Jurkat, Clone E6-1 (cell line): ENCODE measurements at places on chromosomes 7 and 10.

- no peak for DNase-seq
Observed at GRCh38 chr7:33142585-33142984, 13.2 kb downstream of the BBS9 start.

DNA sequence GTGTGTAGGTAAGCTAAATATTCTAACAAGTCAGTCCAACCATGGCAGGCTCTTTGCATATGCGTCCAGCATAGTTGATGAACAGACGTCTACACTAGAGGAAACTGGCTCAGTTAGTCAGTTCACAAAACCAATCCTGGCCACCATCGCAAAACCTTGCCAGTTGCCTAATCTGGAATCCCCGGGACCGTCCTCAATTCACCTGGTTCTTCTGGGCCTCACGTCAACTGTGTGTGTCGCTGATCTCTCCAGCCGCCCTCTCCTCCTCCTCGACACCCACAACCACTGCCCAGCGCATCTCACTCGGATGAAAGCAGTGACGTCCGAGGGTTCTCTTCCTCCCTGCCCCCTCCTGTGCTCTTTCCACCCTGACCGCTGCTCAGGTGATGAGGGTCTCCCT is 217.8 kb upstream of the SH2B2 start:
- DNase-seq: no peak

GRCh38 chr7:27183682-27184336 is 1.2 kb downstream of the HOXA11 start:
- no peak for DNase-seq

- DNase-seq: no peak
Observed at GRCh38 chr10:43912469-43912868, 263.8 kb upstream of the ZNF32 start.

GRCh38 chr7:27129729-27130539 is 623 bp downstream of the HOXA4 start:
- no peak for DNase-seq

DNA sequence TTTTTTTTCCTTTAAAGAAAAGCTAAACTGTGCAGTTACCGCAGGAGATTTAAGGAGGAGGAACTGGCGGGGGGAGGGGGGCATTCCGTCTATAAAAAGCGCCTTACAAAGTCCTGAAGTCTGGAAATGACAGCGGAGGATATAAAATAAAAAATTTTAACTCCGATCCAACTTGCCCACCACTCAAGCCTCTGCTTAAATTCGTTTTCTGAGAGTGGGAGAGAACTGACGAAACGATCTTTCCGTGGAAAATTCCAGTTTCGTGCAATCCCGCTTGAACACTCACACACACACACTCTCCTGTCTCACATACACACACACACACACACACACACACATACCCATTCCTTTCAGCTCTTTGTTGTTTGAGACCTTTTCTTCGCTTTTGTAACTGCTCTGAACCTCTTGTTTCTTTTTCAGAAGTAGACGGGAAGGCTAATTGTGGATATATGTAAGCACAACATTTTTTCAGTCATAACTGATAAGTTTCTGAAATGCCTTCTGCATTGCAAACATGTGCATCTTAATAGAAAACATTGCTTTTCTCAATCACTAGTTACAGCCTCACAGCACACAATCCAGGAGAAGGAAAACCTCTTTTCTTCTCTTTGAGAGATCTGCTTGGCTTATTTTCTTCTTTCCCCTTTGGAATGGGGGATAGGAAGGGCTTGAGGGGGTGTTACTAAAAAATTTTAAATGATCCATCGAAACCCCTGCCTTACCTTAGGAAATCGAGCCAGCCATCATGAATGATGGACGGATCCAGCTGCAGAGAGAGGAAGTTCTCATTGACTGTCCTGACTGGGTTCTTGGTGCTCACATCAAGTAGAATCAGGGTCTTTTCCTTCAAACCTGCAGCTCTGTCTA is 628 bp downstream of the HPSE2 start:
- DNase-seq: no peak

DNA sequence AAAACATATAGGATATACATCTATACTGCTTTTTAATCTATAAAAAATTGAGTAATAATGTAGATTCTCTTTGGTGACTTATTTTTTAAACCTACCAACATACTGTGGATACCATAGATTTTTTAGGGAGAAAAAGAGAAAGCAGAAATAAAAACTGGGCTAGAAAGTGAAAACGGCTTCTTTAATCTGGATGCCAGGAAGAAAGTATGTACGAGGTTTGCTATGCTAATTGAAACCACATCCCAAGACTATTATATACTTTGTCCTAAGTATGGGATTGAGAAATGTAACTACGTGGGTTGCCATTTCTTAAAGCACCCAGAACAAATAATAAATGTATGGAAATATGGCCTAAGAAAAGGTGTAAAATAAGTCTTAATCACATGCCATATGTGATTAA is 129.0 kb upstream of the NFE2L3 start:
- DNase-seq: no peak

- no peak for DNase-seq
Observed at GRCh38 chr7:96088579-96088978, 233.3 kb downstream of the SLC25A13 start.

DNA sequence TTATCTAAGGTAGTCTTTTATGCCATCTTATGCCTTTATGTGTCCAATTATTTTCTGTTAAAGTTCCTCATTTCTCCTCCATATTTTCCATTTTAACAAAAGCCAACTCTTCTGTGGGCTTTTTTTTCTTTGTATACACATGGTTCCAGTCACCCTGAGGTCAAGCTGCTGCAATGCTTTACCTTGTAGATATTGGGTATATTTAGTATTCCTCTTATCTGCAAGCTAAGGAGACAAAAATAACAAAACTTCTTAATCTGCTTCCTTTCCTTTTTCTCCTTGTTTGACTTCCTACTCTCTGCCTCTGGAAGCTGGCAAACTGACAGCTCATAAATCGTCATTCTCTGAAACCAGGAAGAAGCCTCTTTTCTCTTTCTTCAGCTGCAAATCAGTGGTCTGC is 885.0 kb upstream of the LRRN3 start:
- DNase-seq: no peak

- DNase-seq: peak; percentile 99
Observed at GRCh38 chr10:110067960-110068770, 60.4 kb downstream of the ADD3 start.

DNA sequence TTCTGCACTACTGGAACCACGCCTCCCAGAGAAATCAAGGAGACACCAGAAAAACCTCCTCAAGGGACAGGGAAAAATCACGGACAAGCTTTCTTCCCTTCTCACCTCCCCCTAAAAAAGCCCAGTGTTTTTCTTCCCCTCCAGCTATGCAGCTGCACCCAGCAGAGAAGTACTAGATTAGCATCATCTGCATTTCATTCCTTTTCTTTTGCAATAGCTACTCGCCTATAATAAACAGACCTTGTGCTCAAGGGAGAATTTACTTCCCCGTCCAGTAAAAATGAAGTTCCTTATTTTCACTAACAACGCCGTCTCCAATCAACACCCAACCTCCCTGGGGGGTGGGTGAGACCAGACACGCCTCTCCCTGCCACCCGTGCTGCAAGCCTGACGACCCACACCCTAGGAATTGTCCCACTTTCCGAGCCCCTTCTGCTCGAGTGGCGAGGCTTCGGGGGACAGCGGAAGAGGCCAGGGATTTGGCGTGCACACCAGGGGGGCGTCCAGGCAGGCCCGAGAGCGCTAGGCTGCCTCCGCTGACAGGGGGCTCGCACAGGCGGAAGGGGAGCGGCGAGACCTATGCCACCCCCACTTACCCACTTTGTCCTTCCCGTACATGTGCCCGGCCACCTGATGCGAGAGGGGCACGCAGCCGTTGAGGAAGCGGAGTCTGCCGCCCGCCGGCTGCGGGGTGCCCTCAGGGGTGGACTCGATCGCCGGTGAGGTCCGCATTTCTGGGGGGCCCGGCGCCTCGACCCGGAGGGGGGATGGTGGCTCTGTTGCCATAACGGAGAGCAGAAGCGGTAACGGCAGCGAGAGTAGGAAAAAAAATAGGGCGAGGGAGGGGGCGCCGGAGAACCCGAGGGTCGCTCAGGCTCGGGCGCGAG is 625 bp downstream of the IPMK start:
- no peak for DNase-seq

DNA sequence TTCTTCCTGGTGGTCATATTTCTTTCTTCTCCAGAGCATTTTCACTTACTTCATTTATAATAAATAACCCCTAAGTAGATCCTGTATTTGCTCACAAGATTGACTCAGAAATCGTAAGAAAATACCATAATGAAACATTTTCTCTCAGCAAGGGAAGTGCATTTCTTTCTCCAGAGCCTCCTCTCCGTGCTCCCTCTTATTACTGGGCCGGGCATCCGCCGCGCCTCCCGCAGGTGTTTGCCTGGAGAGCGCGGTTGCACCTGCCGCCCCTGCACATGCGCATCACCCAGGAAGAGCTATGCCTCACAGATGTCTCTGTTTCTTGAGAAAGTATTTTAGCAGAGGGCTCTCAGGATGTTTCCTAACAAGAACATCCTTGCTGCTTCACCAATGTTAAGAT is 509.2 kb downstream of the TCERG1L start:
- DNase-seq: no peak

- DNase-seq: no peak
Observed at GRCh38 chr10:1968257-1969033, 231.1 kb upstream of the ADARB2 start.

DNA sequence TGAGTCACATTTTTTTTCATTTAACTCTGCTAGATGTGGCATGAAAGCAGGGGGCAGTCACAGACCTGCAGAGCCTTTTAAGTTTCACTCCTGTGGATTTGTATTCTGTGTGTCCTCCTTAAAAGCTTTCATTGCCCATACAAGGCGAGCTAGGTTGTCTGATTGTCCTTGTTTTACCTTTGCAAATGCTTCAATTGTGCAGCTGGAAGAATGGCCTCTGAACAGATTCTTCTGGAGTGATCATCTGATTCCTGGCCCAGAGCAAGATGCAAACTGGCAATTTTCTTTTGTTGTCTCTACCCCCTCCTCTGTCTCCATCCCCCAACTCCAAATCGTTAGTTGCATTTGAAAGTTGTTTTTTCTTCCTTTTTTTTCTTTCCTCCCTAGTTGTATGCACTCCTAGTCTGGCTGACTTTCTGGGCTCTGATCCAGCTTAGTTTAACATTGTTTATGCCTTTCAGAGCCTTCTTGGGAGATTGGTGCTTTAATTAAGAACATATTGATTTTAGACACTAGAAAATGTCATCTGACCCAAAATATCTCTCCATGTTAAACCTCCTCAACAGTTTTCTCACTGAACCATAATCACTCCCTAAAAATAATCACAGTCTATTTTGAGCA is 150.2 kb downstream of the REEP3 start:
- no peak for DNase-seq

GRCh38 chr10:129079705-129080104 is 387.3 kb upstream of the MGMT start:
- no peak for DNase-seq

GRCh38 chr10:95459446-95460045 is 101.6 kb downstream of the SORBS1 start:
- DNase-seq: no peak

DNA sequence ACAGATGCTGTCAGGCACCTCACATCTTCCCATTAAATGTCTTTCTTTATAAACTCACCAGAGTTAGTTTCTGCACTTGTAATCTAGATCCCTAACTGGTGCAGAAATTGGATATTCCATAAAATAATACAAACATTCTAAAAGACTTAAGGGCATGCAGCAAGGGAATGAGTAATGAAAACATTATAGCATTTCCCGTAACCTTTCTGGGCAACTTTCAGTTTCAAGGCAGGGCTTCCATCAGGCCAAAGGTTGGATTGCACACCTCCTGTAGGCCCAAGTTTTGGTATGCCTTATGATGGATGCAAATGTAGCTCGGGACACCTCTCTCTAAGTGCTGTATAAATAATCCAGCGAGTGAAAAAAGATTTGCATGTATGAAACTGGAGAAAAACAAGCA is 129.9 kb upstream of the LYZL2 start:
- DNase-seq: no peak

GRCh38 chr10:88395677-88396076 is 187.4 kb downstream of the RNLS start:
- no peak for DNase-seq

- DNase-seq: no peak
Observed at GRCh38 chr10:13346283-13347042, 1.6 kb downstream of the SEPHS1 start.

DNA sequence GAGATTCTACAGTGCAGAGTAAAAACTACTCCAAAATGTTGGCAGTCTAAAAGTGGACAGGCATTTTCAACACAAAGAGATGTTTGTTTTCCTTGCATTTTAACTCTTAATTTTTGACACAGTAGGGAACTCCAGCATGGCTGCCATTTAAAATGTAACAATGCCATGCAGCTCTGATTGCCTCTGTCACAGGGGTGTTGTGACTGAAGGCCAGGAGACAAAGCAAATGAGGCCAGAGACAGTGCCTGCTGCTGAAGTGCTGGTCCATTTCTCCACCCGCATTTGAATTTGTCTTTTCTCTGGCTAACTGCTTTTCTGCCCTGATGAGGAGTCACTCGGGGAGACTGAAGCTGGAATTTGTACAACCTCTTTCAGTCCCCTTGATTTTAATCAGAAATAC is 710.6 kb upstream of the GALNT17 start:
- no peak for DNase-seq

DNA sequence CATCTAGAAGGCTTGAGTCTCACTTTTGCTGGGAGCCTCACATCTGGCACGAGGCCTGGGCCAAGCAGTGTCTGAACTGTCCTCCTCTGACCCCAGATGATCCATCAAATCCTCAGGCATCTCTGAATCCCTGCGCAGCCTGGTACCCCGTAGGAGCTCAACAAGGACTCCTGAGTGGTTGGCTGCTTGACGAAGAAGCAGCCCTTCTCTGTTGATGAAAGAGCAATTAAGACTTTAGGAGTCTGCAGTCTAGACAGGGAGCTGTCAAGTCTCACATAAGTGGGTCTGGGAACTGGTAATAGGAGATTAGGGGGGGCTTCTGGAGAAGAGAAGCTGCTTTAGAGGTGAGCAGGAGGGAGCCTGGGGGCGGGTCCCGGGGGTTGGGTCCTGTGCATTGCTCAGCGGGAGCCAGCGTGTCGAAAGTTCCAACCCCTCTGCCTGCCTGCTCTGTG is 326.0 kb downstream of the RPS24 start:
- no peak for DNase-seq

GRCh38 chr7:42207420-42207819 is 29.6 kb downstream of the GLI3 start:
- no peak for DNase-seq

DNA sequence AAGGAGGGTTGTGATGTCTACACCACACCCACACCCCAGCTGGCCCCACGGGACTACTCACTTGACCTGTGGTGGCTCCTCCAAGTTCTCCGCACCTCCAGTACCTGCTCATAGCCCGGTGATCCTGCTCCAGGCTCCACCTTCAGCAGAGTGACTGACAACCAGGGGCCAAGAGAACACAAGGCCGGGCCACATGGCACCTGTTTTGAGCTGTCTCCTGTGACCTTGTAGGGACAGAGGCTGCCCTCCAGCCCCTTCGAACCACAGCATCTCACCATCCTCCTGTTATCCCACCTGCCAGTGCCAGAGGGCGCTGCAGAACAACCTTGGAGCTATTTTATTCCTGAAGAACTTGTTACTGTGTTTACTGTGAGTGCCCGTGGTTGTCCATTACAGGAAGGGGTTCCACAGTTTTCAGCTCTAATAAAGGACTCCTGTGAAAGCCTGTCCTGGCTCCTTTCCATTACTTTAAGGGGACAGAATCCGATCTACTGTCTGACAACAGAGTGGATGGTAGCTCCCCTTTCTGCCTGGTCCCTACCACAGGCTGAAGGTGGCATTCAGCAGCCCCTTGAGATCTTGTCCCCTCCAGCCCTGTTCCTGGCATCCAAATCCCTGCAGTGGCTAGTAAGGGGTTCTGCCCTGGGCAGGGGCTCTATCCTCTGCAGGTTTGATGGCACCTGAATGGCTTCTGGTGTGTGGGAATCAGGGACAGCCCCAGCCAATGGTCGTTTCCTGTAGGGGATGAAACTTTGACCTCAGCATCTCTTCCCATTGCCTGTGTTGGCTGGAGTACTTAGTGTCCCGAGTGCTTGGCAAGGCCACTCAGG is 50.8 kb downstream of the C10orf120 start:
- peak; percentile 28 for DNase-seq
